ENCODE measurements at places on chromosomes 11 and 22. TPM values are rescaled to one million over a fixed set of nuclear protein-coding genes. Genes with fewer than 3 reads are reported as not detected.

DNA sequence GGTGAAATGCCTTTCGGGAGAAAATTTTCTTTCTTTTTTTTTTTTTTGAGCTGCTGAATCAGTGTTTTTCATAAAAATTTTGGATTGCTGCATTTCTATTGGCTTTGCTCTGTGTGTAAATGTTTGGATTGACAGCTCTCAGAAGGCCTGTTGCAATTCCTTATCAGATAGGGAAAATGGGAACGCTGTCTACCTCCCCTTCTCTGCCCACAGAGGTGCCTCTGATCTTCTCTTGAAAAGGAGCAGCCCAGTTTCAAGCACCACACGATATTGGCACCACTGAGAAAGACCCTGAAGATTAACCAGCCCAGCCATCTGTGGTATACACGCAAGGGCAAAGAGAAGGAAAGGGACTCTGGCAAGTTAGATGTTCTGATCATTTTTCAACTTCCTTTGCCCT, 1272.2 kb downstream of the LRRC4C start:
- no peak for DNase-seq

The SOX10 gene
- not detected for total RNA-seq

DNA sequence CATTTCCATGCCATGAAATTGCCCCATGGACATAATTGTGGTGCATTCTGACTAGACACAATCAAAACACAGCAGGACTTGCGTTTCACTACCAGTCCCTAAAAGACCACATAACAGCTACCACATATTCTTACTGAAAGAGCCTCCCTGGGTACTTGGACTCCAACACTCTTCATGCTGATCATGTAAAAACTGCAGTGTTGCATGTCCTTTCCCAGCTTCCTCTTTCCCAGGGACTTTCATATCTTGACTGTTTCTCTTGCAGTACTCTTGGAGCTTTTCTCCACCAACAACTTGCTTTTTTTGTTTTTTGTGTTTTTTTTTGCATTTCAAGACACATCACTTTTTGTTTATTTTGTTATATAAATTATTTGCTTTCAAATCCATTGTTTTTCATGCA, 22.9 kb downstream of the MS4A6E start:
- no peak for DNase-seq

DNA sequence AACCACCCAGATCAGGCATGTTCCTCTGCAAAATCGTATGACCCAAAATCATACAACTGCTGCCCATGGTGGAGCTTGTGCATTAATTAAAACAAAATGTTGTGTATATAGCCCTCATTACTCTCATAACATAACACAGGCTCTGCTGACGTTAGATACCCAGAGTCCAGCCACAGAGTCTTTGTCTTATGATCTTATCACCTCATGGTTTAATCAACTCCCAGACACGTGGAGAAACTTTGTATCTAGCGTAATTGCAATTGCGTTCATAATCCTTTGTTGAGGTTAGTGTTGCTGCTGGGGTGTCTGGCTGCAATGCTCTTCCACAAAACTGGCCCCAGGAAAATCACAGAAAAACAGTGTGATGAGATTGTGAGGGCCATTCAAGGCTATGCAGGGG, 5.0 kb upstream of the APOL1 start:
- no peak for DNase-seq

Data from osteoblast (primary cell).